ENCODE measurements at places on chromosomes 2 and 18. TPM values are rescaled to one million over a fixed set of nuclear protein-coding genes. Genes with fewer than 3 reads are reported as not detected.

FSHR gene
- 0.20 TPM for total RNA-seq

EN1 gene
- 0.43 TPM for total RNA-seq

CABYR gene
- total RNA-seq, result 5.3 TPM

DSC3 gene
- 39.7 TPM for total RNA-seq

ALPP gene
- 6.5 TPM for total RNA-seq

MYO1B gene
- 91.6 TPM for total RNA-seq

TAF4B gene
- 1.4 TPM for total RNA-seq

TCF7L1 gene
- 3.7 TPM for total RNA-seq

GALNT14 gene
- total RNA-seq, result 2.2 TPM

DTNA gene
- 42.8 TPM for total RNA-seq

ELOA2 gene
- total RNA-seq, result not detected

RESP18 gene
- not detected for total RNA-seq

RAB6C gene
- 0.04 TPM for total RNA-seq

ACTG2 gene
- 20.3 TPM for total RNA-seq

TUBA4B gene
- total RNA-seq, result 0.13 TPM

FBXO41 gene
- total RNA-seq, result 2.1 TPM

CYRIA gene
- total RNA-seq, result 1.8 TPM

ANKRD53 gene
- total RNA-seq, result 0.48 TPM

ABHD1 gene
- 0.03 TPM for total RNA-seq

CPLX4 gene
- total RNA-seq, result not detected

LRPPRC gene
- total RNA-seq, result 83.6 TPM

GCG gene
- 21.1 TPM for total RNA-seq

NYAP2 gene
- 1.0 TPM for total RNA-seq

EPB41L3 gene
- 31.7 TPM for total RNA-seq

TACR1 gene
- total RNA-seq, result 0.28 TPM
